Stimulated activated CD4-positive, alpha-beta T cell treated with anti-CD3 and anti-CD28 coated beads, Interleukin-15, amount 100 ng/mL, for 1 hour (primary cell): ENCODE measurements at places on chromosomes 5 and 9.

DNA sequence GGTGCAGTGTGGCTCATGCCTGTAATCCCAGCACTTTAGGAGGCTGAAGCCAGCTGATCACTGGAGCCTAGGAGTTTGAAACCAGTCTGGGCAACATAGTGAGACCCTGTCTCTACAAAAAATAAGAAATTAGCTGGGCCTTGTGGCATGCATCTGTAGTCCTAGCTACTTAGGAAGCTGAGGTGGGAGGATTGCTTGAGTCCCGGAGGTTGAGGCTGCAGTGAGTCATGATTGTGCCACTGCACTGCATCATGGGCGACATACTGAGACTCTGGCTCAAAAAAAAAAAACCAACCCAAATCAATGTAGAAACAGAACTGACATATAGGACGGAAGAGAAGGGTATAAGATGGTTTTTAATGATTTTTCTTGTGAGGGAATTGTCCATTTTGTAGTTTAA, 27.7 kb downstream of the G3BP1 start:
- no peak for DNase-seq

DNA sequence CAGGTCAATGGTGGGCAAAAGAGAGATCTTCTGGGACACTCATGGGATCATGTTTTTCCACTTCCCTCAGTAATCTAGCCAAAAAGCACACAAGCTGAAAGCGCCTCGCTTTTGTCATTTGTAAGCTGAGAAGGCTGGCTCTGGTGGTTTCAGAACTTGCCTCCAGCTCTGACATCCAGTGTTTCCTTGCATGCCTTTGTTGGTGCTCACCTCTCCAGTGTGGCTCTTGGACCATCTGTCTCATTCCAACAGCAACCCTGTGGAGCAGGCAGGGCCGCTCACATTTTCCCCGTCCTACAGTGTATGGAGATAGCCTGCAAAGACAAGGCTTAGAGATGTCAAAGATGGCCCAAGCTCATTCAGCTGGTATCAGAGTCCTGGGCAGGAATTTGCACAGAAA, 160.8 kb upstream of the KLF4 start:
- DNase-seq: no peak

GRCh38 chr9:81410201-81410600, 279.1 kb downstream of the TLE1 start:
- no peak for DNase-seq

DNA sequence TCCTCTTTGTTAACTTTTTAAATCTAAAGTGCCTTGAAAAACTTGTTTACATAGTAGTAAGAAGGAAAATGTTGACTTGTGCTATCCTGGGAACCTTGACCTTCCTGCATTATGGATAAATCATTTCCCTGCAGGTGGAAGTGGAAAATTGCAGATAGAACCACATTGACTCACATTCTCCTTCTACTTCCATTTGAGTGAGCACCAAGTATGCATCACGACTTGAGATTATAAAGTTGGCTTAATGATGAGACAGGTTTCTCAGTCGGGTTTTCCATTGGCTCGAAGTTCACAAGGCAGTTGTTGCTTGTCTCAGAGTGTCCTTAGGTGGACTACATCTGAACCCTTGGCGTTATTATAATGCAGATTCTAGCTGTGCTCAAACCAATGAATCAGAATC, 39.9 kb downstream of the DOCK8 start:
- DNase-seq: no peak

DNA sequence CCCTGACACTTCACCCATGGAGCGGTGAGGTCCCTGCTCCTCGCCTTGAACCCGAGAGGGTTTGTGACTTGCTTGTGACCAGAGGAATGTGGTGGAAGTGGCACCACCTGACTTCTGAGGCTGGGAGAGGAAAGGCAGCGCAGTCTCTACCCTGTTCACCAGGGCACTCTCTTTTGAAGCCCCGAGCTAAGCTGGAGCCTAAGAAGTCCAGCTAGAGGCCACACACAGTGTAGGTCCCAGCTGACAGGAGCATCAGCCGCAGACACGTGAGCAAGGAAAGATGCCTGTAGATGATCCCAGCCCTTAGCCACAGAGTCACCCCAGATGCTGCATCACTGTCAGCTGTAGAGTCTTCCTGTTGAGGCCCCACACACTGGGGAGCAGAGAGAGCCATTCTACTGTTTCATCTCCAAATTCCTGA, 1.7 kb upstream of the ANGPTL2 start:
- DNase-seq: no peak

DNA sequence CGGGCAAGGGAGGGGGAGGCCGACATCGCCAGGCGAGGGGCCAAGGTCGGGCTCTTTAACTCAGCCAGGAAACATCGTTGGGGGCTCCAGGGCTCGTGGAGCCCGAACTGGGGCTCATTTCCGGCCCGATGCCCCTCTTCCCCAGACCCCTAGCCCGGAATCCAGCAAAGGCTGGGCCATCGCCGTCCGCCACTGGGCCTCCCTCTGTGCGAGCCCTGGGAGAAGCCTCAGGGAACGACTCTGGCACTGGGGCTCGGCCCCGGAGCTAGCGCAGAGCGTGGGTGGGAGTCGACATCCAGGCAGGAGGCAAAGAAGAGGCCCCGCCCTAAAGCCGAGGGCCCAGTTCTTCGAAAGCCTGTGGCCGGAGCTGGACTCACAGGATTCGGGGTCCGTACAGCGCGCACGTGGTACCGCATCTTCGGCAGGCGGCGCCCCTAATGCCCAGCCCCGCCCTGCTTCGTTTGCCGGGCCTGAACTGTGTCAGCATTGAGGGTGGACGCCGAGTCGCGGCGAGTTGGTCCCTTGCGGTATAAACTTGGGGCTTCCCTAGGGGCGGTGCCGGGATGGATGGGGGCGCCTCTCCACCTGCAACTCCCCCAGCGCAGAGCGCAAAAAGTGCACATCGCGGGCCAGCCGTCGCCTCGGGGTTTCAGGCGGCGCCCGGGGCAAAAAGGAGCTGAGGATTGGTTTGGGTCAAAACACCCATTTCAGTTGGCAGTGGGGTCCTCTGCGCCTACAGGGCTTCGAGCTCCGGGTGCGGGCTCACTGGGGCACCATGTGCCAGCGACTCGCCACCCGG, 3.6 kb upstream of the PAX5 start:
- DNase-seq: no peak

- no peak for DNase-seq
These were observed 56.8 kb upstream of the CNOT6 start for GRCh38 chr5:180437336-180437735.

DNA sequence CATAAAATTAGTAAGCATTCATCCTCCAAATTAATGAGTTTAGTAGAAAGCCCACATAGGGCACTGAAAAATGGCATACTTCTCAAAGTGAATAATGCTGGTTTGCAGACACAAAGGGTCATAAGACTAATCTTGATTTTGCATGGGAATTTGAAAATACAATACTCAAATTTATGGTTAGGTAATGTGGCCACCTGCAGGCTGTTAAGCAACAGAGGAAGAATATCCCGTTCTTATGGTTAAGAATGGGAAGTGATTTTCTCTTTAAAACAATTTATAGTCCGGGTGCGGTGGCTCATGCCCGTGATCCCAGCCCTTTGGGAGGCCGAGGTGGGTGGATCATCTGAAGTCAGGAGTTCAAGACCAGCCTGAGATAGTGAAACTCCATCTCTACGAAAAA, 9.4 kb upstream of the PLCXD3 start:
- no peak for DNase-seq

- DNase-seq: no peak
These were observed 1010.2 kb upstream of the DMAC1 start for GRCh38 chr9:8809741-8810140.
